Body of pancreas (tissue), 4 donors: ENCODE measurements at places on chromosomes 11 and 22. TPM values are rescaled to one million over a fixed set of nuclear protein-coding genes. Genes with fewer than 3 reads are reported as not detected.

PPARA gene
- 19.8 TPM for total RNA-seq

TMEM86A gene
- 5.6 TPM for total RNA-seq

CD3E gene
- total RNA-seq = 3.1 TPM

MUC6 gene
- total RNA-seq = 194 TPM

IGF2 gene
- 84.0 TPM for total RNA-seq

SHANK3 gene
- total RNA-seq = 6.0 TPM

- DNase-seq = no peak
Measured at GRCh38 chr11:78804991-78805390, 230.3 kb upstream of the NARS2 start.

- DNase-seq = no peak
Measured at GRCh38 chr11:109221190-109221589, 200.8 kb upstream of the C11orf87 start.

GRCh38 chr11:96827164-96827563, 437.4 kb downstream of the JRKL start:
- no peak for DNase-seq

GRCh38 chr22:43050995-43051394, 36.0 kb upstream of the PACSIN2 start:
- DNase-seq = no peak

DNA sequence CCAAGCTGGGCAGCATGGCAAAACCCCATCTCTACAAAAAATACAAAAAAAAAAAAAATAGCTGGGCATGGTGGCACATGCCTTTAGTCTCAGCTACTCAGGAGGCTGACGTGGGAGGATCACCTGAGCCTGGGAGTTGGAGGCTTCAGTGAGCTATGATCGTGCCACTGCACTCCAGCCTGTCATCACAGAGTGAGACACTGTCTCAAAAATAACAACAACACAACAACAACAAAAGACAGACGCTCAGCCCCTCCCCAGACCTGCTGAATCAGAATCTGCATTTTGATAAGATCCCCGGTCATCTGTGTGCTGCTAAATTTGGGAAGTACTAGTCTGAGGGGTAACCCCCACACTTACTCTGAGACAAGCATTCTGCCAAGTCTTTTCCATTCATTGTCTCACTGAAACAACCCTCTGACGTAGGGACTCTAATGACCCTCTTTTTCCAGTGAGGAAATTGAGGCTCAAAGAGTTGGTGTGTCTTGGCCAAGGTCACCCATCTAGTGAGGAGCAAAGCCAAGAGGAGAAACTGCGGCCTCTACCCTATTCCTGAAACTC, 7.5 kb downstream of the NEFH start:
- no peak for DNase-seq

GRCh38 chr11:66479394-66480116, 679 bp upstream of the DPP3 start:
- DNase-seq = peak; percentile 52

DNA sequence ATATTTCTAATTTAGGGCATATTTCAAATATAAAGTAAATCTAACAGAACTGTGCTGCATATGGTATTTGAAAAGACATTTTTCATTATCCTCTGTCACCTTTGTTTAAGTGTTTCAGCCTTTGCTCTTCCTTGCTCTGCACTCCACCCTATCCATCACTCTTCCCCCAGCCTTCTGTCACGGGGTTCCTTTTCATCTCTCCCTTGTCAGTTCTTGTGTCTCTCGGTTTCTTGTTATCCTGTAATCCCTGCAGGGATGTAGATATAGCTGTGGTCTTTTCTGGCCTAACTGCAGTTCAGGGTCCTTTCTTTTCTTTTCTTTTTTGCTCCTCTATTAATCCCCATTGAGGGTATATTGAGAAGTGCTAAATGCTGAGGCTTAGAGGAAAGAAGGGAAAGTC, 261.9 kb downstream of the DCDC1 start:
- no peak for DNase-seq

DNA sequence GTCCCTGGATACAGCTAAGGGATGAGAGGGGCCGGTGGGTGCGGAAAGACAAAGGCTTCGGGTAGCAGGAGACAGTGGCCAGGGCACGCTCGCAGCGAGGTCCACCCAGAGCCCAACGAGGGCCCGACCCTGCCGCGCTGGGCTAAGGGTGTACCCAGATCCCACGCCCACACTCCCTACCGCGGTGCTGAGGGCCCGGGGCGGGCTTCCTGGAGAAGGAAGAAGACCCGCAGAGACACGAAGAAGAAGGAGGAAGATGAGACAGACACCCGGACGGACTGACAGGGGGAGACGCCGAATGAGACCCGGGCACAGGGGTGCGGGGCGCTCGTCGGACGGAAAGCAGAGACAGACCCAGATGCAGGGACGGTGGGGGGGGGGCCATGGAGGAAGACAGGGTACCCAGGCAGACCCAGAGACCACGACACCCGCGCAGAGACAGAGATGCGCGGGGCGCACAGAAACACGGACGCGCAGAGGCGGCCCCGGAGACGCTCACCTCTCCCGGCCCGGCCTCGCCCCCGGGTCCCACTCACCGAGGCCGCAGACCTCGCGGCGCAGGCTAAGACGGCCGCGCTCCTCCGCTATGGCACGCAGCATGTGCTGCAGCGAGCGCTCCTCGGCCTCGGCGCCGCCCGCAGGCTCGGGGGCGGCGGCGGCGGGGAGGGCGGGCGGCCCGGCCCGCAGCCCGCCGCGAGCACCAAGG, 437 bp downstream of the KIAA0930 start:
- peak; percentile 48 for DNase-seq

- peak; percentile 28 for DNase-seq
Measured at GRCh38 chr11:132496341-132496740, 1036.0 kb downstream of the OPCML start.

DNA sequence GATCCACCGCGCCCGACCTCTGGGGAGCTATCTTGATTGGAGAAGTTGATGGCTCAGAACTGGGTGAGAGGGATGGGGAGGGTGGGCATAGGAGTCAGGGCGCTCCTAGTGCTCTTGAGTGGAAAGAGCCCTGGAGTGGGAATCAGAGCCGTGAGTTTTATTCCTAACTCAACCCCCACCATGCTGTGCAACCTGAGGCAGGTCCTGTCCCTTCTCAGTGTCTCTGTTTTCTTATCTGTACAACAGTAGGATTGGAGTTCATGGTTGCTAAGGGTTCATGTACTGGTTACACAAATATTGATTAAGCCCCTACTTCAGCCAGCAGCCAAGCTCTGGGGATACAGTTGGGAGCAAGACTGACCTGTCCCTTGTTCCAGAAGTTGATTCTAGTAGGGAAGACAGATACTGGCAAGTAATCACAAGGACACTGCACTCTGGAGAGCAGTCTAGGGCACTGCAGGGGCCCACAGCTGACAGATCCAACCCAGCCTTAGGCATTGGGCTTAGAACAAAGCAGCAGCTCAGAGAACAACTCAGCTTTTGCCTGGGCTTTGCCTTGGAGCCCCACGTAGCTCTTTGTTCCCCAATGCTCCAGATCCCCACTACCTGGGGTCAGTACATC, 12.4 kb upstream of the DAGLA start:
- no peak for DNase-seq

GRCh38 chr11:76765863-76766350, 17.2 kb upstream of the TSKU start:
- DNase-seq = no peak

GRCh38 chr11:119616586-119617339, 112.2 kb downstream of the NECTIN1 start:
- no peak for DNase-seq

- DNase-seq = no peak
Measured at GRCh38 chr11:106092446-106092845, 15.0 kb downstream of the AASDHPPT start.

DNA sequence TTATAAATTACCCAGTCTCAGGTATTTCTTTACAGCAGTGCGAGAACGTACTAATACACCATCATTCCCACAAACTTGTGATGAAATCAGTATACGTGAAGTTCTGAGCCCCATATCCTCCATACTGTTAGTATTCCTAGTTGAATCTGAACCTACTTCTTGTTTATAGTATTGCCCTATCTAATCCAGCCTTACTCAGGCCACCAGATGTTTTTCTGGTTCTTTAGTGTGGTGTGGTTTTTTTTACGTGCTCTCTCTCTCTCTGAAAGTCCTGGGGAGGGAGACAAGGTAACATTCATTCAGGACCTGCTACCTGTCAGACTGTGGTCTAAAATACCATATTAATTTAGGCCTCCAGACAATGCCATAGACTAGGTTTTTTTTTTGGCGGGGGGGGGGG, 47.6 kb upstream of the TEAD1 start:
- DNase-seq = no peak
